ENCODE measurements at places on chromosomes 1 and 21.

- DNase-seq: no peak
These were observed 50.9 kb downstream of the CAPN2 start for GRCh38 chr1:223763251-223763650.

GRCh38 chr1:58773406-58773840 is 10.4 kb downstream of the JUN start:
- peak; percentile 30 for DNase-seq

DNA sequence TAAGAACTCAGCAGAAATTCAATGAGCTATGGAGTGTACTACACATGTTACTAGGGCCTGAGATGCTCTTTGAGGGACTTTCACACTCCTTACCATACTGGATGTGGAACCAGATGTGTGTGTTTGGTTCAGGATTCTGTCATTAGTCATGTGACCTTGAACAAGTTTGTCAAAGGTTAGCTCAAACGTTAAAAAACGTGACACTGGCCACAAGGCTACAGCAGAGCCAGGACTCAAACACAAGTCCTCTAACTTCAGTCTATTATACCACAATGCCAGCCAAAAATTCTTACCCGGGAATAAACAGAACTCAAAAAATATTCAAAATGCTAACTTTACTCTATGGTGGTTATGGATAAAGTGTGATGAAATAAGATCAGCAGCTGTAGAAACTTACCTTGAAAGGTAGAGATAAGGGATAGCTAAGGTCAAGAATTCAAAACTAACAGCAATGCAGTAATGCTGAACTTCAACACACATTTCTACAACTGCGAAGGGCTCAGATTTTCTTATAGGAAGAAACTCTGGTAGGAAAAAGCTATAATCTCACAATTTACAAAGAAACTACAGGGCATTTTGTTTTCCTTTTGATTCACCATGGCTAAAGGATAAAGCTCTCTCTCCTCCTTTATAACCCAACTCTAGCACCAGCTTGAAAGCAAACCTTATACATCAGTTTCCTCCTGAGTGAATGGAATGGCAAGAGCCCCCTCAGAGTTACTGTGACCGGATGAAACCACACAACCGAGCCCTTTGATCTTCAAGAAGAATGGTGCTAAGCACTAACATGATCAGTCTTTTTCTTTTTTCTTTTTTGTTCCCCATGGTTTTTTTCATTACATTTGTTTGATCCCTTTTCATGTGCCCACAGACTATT is 233.9 kb downstream of the SLC45A1 start:
- DNase-seq: no peak

DNA sequence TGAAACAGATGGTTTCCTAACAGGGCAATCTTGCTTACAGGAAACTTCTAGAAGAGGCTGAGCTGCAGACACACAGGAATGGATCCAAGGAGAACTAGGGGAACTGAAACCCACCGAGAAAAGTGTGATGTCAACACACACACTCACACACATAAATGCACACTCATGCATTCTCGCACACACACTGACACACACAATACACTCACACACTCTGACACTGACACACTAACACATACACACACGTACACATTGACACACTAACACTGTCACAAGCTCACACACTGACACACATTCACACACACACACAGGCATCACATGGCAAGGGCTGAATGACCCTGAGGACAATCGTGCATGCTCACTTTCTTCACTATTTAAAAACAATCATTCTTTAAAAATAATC is 142.7 kb downstream of the NPHP4 start:
- DNase-seq: no peak

- DNase-seq: no peak
These were observed 97.4 kb downstream of the PRDM2 start for GRCh38 chr1:13797397-13797796.

DNA sequence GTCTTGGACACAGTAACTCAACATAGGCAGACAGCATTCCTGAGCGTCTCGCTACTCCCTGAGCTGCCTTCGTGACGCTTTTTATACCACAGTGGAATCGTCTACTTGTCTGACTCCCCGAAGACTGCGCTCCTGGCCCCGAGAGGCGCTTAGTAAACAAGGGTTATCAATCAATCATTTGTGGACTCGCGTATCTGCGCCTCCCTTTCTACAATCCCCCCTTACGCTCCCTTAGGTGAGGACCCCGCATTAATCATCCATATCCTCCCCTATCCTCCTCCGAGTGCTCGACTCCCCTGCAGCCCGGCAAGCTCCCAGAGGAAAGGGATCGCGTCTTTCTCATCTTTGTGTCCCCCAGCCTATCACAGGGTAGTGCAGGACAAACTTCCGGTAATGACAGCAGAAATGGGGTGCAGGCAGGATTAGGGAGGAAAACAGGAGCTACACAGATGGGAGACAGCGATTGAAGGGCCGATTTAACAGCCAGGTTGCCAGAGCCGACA is 522 bp downstream of the TMEM59 start:
- DNase-seq: peak; percentile 60

DNA sequence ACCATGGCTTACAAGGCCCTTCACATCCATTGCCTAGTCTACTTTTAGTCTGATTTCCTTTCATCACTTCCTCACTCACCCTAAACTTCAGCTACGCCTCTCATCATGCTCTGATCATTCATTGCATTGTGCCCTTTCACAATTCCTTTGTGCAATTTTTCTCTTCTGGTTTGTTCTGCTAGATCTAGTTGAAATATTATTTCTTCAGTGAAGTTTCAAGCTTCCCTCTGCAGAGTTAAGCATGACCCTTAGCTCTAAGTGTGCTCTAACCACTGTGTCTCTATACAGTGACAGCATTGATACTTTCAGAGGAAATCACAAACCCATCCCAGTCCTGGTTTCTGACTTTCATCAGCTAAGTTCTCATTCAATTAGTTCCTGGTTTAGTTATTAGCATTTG is 166.1 kb downstream of the PLA2G4A start:
- no peak for DNase-seq

DNA sequence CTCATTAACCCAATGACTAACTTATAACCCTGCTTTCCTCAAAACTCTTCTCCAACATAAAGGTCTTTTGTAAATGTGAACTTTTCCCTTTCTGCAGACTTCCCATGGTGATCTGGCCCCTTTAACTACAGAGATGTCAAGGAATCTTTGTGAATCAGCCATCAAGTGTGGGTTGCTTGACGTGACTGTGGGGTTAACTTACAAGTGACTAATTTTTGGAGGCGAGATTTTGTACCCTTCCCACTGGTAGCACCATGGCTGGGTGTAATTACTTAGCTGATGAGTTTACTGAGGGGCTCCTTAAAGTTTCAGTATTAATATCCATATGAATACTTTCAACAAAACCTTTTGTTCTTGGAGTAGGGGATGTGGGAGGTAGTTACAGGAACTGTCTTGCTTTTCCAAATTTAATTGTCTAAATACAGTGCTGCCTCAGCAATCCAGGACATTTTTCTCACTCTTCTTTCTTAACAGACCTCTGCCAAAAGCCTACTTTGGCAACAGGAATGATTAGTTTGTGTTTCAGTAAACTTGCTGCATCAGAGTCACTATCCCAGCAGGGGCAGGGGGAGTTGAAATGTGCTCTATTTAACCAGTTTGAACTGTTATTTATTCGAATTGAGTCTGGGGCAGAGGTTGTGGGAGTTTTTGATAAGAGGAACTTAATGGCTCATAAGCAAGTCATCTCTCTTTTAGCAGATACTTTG is 217.3 kb upstream of the FGGY start:
- no peak for DNase-seq

All from GM13976 (cell line).